Endothelial cell (in vitro differentiated cells): ENCODE measurements at places on chromosomes 6 and 20.

GRCh38 chr6:104921896-104922295 lies 35.0 kb upstream of the LIN28B start:
- DNase-seq = no peak

DNA sequence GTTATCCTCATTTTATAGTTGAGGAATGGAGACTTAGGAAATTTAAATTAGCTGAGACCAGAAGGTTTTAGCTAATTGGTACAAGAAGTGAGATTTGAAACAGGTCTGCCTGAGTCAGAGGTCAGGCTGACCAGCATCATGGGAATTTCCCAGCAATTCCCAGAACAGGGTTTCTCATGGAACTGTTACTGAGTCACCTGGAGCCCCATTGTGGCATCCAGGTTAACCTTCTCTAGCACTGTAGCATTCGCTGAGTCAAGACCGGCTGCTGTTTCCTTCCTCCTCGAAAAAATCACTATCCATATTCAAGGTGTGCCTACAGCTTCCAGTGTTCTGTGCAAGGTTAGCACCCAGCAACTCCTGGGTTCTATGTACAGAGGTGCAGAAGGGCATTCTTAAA lies 238.0 kb upstream of the MAN1A1 start:
- no peak for DNase-seq

- DNase-seq = no peak
These were observed 20.2 kb upstream of the SPAG4 start for GRCh38 chr20:35595456-35595855.

DNA sequence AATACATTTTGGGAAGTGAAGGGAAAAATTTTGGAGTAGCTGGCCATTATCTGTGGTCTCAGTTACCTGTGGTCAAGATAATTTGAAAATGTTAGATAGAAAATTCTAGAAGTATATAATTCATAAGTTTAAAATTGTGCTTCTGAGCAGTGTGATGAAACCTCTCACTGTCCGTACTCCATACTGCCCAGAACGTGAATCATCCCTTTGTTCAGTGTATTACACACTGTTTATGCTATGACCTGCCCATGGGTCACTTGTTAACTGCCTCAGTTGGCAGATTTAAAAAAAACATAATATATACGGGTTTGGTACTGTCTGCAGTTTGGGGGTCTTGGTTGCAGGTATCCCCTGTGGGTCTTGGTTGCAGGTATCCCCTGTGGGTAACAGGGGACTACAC lies 4.1 kb upstream of the CALHM5 start:
- DNase-seq = no peak

DNA sequence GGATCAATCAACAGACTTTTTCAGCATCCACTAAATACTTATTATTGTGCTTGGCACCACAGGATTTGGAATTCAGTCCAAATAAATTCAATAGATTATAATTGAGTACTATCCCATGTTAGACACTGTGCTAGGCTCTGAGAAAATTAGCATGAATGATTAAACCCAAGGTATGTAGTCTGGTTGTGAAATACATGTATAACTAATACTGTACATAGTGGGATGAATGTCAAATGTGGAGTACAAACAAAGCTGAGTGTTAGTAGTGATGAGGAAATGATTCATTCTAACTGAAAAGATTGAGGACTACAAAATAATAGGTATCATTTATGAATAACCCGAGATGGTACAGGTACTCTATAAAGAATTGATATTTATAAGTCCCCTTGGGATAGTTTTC lies 111.9 kb upstream of the FLRT3 start:
- DNase-seq = no peak

- DNase-seq = no peak
These were observed 509.2 kb upstream of the SLC35B3 start for GRCh38 chr6:8944548-8944947.

DNA sequence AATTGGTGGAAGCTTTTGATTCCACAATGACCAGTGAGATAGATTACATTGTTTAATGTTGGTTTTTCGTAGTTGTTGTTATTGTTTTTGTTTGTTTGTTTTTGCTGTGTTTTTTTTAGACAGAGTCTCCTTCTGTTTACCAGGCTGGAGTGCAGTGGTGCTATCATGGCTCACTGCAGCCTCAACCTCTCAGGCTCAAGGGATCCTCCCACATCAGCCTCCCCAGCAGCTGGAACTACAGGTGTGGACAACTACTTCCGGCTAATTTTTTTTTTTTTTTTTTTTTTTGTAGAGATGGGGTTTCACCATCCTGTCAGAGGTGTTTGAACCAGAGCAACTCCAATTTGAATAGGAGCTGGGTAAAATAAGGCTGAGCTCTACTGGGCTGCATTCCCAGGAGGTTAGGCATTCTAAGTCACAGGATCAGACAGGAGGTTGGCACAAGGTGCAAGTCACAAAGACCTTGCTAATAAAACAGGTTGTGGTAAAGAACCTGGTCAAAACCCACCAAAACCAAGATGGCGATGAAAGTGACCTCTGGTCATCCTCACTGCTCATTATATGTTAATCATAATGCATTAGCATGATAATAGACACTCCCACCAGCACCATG lies 10.9 kb upstream of the AKAP12 start:
- DNase-seq = no peak

DNA sequence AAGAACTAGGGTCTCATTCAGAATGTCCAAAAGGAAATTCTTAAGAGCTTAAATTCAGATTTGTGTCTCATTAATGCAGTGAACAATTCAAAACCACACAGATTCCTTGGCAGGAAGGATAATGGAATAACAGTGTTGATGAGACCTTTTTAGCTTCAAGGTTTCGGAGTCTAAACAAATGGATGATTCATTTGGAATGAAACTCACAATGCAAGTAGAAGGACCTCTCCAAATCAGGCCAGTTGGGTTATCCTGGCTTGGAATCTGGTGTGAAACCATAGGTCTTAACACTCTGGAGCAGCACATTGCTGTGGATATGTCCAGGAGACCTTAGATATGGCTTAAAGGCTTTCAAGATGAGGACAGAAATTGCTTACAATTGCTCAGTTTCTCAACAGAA lies 44.9 kb downstream of the KCTD20 start:
- no peak for DNase-seq

DNA sequence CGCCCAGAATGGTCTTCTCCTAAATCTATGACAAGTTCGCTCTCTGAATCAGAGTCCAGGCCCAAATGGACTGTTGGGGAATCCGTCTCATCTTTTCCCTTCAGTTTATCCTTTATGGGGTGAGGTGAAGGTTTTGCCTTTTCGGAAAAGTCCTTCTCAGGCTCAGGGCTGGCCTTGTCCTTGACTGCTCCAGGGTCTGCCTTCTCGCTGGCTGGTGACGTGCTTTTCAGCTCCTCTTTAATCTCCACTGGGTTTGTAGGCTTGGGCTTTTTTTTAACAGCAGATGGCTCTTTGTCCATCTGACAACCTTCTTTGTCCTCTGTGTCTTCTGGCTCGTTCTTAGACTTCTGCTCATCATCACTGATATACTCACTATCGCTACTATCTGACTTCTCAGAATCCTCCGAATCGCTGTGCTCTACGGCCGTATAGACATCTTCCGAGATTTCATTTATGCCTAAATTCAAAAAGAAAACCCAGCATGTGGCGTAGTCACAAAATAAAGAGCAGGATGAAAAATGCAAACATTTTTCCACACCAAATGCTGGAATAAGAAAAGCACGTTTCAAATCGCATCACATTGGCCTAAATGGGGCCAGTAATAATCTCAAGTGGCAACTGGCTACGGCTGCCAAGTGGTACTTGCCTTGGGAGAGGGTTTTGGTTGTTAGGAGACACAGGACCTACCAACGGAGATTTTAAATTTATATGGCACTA lies 110.3 kb downstream of the ZMYND8 start:
- DNase-seq = no peak

DNA sequence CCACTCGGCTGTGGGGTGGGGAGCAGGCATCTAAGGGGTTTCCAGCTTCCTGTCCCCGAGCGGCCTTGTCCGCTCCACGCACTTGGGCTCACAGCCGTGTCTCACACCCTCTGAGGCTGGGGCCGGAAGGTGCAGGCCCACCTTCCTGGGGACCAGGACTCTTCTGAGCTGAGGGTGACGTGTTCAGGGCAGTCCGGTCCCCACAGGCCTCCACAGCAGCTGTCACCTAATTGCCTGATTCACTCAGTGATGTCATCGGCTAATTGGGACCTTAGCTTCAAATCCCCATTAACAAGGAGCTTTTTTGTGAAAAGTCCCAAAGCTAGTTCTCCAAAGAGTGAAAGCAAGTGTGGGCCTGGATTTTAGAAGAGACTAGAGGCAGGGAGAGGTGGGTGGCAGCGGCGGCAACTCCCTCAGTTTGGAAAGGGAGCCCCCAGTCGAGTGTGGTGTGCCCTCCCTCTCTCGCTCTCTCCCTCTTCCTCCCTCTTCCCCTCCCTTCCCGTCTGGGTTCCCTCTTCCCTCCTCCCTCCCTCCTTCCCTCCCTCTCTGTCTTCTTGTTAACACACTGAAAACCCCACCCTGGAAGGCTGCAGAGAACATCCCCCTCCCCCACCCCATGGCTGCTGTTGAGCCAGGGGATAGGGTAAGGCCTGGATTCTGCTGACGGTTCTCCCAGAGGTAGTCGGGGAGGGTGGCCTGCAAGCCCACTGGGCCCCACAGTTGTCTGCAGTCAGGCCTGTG lies 39.0 kb downstream of the MYT1 start:
- no peak for DNase-seq

DNA sequence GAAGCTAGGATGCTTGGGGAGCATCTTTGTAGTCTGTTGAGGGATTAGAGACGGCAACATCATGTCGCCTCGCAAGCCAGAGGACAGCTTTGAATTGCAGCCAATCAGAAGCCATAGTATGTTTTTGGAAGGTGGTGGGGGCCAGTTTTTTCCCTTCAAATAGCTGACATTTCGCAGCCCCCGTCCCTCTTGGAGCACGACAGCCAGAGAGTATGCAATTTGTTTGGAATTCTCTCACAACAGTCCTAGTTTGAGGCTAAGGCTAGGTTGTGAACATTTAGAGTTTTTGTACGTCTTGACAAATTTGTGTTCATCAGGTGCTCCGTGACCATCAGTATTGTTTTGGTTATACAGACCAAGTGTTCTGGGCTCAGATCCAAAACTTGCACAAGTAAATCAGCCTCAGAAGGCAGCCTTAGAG lies 83.3 kb downstream of the PLCB1 start:
- DNase-seq = no peak

GRCh38 chr6:72175916-72176315 lies 289.6 kb downstream of the RIMS1 start:
- DNase-seq = no peak

GRCh38 chr20:45268531-45268930 lies 14.2 kb upstream of the SLPI start:
- no peak for DNase-seq
